ENCODE measurements at places on chromosomes 5 and 9. TPM values are rescaled to one million over a fixed set of nuclear protein-coding genes. Genes with fewer than 3 reads are reported as not detected.

- DNase-seq, result no peak
These were observed 147.9 kb downstream of the PIP5K1B start for GRCh38 chr9:68852941-68853340.

GRCh38 chr5:149799965-149800516 is 69.9 kb downstream of the PPARGC1B start:
- DNase-seq, result no peak

DNA sequence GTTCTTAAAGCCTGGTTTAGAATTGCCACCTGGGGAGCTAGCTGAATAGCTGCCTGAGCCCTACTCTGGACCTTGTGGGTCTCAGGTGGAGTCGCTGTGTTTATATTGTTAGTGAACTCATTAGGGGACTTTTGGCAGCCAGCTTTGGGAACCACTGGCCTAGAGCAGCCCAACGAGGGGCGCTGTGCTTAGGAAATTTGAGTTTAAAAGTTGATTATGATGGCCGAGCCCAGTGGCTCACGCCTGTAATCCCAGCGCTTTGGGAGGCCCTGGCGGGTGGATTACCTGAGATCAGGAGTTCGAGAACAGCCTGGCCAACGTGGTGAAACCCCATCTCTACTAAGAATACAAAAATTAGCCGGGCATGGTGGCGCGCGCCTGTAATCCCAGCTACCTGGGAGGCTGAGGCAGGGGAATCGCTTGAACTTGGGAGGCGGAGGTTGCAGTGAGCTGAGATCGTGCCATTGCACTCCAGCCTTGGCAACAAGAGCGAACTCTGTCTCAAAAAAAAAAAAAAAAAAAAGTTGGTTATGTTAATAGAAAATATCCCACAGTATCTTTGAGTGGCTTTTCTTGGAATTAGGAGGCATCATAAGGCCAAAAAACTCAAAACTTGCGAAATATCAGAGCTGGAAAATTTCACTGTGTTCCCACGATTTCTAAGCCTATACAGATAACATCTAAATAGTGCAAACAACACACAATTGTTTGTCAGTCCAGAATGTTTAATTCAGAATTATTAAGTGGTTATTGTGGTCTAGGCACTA is 809 bp downstream of the MCCC2 start:
- DNase-seq, result no peak

DNA sequence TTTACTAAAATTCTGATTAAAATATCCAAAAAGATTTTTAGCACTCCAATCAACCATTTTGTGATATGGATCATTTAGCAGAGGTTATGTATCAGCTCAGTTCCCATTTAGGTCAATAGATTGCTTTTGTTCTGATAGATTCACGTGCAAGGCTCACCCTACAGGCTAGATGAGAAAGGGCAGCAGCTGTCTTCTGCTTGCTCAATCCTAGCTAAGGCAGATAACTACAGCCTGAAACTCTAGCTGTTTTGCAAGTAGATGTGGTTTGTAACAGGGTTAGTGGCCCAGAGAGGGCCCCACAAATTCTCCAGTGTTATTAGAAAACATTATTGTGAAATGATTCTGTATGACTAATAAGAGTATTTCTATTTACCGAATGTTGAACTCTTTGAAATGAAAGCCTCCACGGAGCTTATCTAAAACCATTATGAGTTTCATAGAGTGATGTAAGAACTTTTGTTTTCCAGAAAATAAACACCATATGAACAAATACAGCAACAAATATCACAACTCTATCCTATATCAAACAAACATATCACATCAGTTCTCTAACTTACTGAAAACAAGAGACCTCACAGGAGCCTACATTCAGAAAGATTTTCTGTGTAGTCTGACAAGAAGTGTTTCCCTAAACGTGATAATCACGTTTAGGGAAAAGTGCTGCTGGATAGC is 841.9 kb upstream of the ACO1 start:
- no peak for DNase-seq

- no peak for DNase-seq
These were observed 3.8 kb upstream of the ZDHHC12 start for GRCh38 chr9:128727640-128728248.

Gene EGFLAM
- total RNA-seq, result 6.3 TPM

DNA sequence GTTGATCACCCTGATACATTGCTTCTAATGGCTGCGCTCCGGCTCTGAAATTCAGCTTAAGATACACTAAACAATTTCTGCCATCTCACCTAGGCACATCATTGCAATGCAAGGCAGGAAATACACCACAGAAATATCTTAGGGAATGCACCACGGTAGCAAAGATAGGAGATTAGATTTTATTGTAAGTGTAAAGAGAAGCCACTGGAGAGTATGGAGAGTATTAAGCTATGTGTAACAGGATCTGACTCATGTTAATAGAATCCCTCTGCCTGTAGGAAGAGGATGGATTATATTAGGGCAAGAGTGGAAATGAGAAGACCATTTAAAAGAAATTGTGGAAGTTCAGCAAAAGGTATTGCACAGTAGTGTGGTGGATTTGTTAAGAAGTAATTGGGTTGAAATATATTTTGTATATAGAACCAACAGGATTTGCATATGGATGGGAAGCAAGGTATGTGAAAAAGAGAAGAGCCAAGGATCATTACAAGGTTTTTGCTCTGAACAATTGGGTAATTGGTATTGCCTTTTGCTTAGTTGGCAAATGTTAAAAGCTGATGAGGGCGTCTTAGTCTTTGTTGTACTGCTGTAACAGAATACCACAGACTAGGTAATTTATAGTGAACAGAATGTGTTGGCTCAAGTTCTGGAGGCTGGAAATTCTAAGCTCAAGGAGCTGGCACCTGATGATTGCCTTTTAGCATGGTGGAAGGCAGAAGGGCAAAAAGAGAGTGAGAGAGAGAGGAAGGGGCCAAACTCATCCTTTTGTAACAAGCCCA is 636.1 kb downstream of the PSAT1 start:
- DNase-seq, result no peak

DNA sequence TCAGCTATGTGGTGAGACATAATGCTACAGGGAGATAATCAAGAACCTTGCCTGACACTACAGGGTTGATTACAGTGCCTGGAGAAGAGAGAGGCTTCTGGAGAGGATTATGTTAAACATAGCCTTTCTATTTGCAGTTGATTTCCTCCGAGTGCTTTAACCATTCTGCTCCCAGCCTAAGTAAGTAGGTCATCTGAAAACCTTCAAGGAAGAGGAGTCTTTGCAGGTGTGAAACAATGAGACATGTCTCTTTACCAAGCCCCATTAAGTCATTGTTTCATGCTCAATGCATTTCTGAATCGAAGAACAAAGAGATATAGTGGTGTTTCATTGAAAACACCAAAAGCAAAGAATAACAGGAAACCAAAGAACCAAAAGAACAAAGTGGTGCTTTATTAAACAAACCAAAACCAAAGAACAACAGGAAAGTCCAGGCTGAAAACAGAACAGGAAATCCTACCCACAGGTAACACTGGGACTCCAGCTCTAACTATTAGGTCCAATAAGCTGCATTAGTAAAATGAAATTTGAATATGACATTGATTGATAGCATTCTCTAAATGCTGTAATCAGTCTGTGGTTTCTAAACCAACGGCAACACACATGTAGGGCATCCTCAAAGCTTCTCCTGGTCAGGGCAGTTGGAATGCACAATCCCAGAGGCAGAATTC is 113.3 kb upstream of the SPATA31D4 start:
- no peak for DNase-seq

DNA sequence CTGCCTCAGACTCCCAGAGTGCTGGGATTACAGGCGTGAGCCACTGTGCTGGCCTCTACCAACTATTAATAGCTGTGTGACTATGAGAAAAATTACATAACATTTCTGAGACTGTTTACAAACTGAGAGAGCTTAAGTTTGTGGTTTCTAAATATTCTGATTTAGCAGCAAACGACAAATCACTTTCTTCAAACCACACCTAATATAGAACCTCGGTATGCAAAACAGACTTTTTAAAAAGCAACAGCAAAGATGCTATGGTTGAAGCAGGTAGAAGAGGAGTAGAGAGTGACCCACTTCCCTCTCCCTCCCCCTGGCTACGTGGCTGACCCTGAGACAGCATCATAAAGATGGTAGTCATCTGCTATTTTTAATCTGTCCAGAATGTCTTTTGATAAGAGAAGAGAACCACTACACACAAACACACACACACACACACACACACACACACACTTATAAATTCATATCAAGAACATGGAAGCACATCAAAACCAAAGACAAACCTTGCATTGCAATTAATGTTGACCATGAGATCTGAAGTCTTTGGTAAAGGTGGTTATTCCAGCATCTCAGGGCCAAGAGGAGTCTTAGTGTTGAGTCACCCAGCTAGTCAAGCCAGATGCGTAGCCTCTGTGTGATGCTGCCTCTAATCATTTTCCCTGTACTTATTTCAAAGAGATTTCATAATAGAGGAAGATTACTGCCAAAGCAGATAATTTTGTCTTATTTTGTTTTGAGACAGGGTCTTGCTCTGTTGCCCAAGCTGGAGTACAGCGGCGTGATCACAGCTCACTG is 58.1 kb upstream of the TMEM215 start:
- DNase-seq, result no peak

DNA sequence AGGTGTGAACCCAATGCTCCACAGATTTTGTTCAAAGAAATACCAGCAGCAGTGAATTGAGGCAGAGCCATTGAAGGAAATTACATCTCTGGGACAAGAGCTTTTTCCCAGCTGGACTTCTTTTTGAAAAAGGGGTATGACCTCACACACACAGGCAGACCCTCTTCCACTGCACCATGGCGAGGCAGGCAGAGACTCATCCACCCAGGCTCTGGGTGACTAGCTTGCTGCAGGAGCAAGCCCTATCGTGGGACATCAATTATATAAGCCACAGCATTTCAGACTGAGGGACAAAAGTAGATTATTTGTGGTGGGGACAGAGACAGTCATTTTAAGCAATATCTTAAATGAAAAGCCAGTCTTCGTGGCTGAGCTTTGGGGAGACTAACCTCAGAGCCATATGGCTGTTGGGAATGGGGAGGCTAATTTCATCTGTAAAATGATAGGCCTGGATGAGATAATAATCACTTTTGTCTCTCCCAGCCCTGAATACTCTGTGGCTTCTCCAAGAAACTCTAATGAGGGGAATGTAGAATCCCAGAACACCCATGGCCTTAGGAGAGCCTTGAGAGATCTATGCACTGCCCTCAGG is 113.1 kb upstream of the TNC start:
- DNase-seq, result no peak

All from cardiac septum (tissue), 1 donor.